ENCODE measurements at places on chromosomes 12 and 14.

DNA sequence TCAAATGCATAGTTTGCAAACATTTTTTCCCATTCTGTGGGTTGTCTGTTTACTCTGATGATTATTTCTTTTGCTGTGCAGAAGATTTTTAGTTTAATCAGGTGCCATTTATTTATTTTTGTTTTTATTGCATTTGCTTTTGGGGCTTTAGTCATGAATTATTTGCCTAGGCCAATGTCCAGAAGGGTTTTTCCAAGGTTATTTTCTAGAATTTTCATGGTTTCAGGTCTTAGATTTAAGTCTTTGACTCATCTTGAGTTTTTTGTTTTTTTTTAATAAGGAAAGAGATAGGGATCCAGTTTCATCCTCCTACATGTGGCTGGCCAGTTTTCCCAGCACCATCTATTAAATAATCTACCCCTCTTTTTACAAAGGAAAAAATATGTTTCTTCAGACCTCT is 57.2 kb upstream of the TMEM260 start:
- DNase-seq, result no peak

- no peak for DNase-seq
Measured at GRCh38 chr12:103469719-103470118, 26.0 kb downstream of the C12orf42 start.

- peak; percentile 37 for DNase-seq
Measured at GRCh38 chr12:123150744-123151456, at the start of gene PITPNM2. TSS of gene PITPNM2 (minus strand) at chr12:123151090. CDS start at chr12:123034590, 116,500 bp downstream.

DNA sequence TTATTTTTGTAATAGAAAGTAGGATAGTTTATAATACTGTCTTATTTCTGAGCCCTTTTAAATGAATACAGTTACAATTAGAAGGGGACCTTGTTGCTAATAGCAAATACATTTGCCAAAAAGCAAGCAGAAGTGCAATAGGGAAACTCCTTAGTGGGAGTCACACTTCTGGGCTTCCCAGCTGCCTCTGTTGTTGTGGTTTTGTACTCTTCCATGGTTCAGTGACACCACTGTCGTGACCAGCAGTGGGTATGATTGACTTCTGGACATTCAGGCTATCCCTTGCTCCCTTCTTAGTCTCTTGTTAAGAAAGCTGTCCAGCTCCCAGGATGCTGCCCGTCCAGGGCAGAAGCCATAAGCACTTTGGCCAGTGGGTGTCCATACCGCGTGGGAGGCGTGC is 22.6 kb downstream of the TCTN1 start:
- DNase-seq, result no peak

DNA sequence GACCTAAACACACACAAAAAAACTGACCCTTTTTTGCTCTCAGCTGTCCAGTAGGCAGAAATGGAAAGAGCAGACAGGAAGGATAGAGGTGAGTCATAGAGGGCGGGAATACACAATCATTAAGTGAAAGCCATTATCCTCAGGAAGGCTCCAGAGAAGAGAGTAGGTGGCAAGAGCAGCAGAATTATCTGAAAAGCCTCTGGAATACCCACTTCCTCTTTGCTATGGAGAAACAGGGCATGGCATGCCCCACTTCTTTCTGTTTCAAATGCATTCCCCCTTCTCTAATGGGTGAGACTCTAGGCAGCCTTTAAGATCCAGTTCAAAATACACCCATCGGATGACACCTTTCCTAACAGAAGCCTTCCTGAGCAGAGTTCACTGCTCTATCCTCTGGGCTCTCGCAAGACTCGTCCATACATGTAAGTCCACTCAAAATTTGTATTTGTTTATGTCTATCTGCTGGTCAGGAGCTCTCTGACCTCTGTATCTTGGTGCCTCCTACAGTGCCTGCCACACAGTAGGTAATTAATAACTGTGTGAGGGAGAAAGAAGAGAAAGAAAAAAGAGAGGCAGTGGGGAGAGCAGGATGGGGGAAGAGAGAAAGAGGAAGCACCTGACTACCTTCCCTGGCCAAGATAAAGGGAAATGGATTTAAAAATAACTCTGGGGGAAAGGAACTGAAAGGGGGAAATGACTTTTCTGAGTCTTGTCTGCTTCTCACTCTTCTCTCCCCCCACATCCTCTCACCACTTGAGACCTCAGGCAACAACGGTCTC is 8.5 kb downstream of the KLHL33 start:
- no peak for DNase-seq

DNA sequence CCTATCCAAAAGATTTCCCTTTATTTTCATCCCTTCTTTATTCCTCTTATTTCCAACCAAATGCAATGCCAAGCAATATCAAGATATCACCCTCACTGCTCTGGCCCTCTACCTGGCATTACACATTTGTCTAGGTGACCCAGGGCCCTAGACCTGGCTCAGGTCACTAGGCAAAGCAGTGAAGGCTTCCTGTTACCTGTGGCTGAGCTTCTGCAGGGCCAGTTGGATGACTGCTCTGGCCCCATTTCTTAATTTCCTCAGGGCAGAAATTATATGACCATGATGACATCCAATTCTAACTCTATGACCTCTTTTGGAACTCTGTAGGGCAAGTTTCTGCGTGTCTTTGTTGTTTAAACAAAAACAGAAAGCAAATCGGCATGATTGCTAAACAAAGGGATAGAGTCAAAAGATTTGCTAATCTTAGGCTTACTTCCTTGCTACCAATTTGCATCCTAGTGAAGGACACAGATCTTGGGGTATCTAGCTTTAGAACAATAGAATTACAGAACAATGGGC is 7.4 kb upstream of the CCDC198 start:
- no peak for DNase-seq

DNA sequence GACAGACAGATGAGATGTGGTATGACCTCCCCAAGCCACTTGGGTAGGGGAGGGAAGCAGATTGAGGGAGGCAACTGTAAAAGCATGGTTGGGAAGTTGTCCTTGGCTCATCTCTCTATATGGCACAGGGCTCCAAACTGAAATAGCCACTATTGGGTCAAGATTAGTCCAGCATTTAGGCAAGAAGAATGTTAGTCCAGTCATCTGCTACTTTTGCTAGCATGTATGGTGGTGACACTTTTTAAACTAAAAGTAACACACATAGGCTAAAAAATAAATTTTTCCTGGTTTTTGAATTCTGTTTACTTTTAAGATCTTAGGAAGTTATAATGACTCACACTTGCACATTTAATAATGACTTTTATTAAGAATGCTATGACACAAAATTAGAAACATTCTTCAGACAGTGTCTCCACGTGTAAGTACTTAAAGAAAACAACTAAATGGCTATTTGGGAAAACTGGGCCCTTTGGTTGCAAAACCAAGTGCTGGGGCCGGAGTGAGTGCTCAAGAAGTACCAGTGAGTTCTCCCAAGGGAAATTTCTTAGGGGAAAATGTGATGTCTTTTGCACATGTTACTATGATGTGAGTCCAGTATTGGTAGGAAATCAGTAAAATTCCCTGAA is 179.1 kb upstream of the HIF1A start:
- no peak for DNase-seq

DNA sequence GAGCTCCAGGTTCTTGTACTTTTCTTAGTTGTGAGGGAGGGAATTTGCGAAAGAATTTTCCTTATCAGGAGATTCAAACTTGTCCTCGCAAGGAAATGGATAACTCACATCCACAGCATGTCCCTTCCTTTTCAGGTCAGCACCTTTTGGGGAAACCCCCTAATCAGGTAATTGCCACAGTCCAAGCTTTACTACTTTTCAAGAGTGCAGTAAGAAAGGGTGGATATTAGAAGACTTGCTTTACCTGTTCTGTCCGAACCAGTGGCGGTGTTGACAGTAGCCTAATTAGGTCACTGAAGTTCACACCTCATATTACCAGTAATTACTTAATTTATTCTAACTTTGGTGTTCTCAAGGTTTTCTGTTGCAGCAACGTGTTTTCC is 6.7 kb upstream of the C12orf50 start:
- no peak for DNase-seq

- DNase-seq, result no peak
Measured at GRCh38 chr12:119826661-119827445, 50.3 kb downstream of the CIT start.

DNA sequence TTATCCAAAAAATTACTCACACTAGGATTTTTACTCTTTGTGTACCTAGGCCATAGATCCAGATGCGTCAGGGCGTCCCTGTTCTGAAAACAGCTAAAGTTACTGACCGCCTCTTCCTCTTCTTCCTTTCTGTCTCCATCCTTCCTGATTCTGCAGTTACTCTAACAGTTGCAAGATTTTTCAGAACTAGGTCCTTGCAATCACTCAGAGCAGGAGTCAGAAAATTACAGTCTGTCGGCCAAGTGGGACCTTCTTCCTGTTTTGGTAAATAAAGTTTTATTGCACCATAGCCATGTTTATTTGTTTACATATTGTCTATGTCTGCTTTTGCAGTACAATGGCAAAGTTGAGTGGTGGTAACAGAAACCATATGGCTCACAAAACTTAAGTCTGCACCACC is 25.6 kb upstream of the FGF6 start:
- no peak for DNase-seq

- DNase-seq, result no peak
Measured at GRCh38 chr14:54532111-54533012, 22.7 kb downstream of the CGRRF1 start.

GRCh38 chr12:75666126-75666938 is 154.9 kb upstream of the KRR1 start:
- no peak for DNase-seq

DNA sequence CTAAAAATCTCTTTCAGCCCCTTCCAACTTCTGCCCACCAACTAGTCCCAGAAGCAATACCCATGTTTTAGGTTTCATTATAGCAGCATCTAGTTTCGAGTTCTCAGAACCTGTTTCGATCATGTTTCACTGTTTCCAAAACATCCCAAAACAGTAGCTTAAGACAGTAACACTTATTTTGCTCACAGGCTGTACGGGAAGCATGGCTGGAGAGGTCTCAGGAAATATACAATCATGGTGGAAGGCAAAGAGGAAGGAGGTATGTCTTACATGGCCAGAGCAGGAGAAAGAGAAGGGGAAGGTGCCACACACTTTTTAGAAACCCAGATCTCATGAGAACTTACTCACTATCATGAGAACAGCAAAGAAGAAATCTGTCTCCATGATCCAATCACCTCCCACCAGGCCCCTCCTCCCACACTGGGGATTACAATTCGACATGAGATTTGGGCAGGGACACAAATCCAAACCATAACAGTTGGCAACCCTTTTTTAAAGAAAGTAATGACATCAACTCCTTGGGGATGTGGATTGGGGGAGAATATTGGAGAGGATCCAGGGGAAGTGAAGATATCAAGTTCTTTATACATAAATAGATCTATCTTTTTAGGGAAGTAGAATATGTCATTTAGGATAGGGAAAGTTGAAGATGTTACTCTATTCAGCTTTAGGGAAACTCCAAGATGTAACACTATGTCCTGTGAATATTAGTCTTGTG is 269.9 kb upstream of the PLEKHG7 start:
- no peak for DNase-seq

DNA sequence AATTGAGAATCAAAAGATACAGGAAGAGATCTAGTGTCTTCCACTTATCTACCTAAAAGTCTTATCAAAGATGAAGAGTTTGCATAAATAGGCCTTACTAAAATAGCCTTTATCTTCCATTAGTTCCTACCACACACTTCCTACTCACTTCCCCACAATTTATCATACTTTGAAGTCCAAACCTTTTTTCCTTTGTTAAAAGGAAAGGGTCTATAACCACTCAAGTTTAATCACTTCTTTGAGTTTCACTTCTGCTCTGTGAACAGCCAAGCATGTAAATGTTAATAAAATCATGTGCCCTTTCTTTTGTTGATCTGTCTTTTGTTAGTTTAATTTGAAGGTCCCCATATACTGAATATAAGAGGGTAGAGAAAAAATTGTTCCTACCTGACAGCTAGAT is 114.5 kb downstream of the PHLDA1 start:
- no peak for DNase-seq

- DNase-seq, result no peak
Measured at GRCh38 chr12:62784576-62784975, 150.4 kb downstream of the PPM1H start.

GRCh38 chr12:24356240-24356804 is 406.9 kb upstream of the SOX5 start:
- DNase-seq, result no peak

GRCh38 chr14:68418174-68419118 is 374.4 kb downstream of the ZFP36L1 start:
- no peak for DNase-seq

DNA sequence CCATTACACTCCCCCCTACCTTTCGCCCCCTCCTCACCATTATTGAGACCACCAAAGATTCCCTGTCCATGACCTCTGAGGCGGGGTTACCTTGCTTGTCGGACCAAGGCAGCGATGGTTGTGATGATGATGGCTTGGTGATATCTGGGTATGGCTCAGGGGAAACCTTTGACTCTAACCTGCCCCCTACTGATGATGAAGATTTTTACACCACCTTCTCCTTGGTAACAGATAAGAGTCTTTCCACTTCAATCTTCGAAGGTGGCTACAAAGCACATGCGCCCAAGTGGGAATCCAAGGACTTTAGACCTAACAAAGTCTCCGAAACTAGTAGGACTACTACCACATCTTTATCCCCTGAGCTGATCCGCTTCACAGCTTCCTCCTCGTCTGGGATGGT is 350.2 kb downstream of the DIO2 start:
- no peak for DNase-seq

DNA sequence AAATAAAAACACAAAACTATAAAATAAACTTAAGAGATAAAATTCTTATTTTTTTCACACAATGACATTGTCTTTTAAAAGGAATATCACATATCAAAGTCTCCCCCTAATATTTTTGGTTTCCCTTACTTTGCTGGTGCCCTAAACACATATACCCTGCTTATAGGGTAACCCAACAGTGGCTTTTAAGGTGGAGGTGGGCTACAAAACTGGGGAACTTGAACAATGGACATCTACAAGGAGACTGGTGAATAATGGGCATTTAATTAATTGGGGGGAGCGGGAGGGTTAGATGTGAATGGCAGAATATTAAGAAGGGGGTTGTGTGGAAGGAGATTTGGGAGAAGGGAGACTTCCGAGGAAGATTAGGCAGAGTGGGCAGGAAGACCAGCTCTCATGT is 9.6 kb downstream of the B4GALNT1 start:
- no peak for DNase-seq

DNA sequence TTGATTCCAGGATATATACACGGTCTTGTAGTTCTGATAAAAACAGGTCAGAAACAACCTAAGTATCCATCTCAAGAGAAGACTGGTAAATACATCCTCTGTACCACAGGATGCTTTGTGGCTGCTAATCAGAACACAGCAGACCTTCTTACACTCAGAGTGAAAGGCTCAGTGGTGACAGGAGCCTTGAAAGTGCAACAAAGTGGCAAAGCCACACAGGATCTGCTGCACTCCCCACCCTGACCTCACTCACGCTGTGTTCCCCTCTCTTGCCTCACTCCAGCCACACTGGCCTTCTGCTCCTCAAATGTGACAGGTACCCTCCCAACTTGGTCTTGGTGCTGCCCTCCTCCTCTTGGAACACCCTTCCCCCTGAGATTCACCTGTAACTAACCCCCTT is 98.1 kb upstream of the GRIP1 start:
- peak; percentile 10 for DNase-seq

DNA sequence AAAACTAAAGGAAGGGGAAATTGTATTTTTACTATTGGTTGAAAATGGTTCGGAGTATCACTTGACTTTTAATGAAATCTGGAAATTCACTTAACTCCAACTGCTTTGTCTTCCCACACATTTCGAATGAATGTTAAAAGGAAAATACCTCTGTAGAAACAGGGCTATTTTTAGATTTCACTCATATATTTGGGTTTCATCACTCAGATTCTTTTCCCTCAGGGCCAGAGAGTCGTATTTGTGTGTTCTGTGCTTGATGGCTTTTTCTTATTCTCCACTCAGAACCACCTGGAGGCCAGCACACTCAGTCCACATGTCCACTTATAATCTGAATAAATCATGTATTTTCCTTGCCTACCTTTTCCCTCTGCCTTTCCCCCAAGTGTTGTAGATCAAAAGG is 40.0 kb downstream of the DAAM1 start:
- no peak for DNase-seq

All from stimulated activated CD8-positive, alpha-beta memory T cell treated with anti-CD3 and anti-CD28 coated beads, Interleukin-4, amount 100 ng/mL, for 1 hour (primary cell).